Stomach (tissue), 19 donors: ENCODE measurements at places on chromosomes 2 and 18. TPM values are rescaled to one million over a fixed set of nuclear protein-coding genes. Genes with fewer than 3 reads are reported as not detected.

DNA sequence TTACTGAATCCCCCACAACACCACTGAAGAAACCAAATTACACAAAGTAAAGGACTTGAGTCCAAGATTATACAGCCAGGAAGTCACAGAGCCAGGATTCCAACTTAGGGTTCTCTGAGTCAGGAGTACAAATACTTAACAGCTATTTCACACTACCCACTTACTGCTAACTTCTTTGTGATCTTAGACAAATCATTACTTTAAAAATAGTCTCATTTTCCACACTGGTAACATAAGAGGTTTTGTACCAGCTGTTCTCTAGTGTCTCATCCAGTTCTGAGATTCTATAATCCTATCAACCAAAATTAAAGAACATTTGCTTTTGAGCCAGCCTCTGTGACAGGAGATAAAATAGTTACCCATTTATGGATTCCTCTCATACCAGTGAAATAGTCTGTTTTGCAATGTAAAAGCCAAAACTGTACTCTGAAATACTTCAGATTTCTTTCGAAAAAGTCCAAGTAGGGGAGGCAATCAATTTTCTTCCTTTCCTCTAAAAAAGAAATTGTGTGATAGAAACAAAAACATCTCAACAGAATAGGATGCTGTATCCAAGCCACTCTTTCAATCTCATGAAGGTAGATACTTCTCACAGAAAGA lies 157.6 kb downstream of the LRATD1 start:
- DNase-seq = no peak
- H3K4me1 ChIP-seq = no peaks in the 10 kb centered on the region
- H3K27ac ChIP-seq = no peak overlapping the region

- no peaks in the 10 kb centered on the region for H3K36me3 ChIP-seq
- H3K4me1 ChIP-seq = no peaks in the 10 kb centered on the region
- no peaks in the 10 kb centered on the region for H3K27me3 ChIP-seq
- no peak for DNase-seq
These were observed 364.8 kb downstream of the TGIF1 start for GRCh38 chr18:3814816-3815215.

- no peak for DNase-seq
- no peak overlapping the region for H3K4me3 ChIP-seq
- H3K27me3 ChIP-seq = no peaks in the 10 kb centered on the region
- H3K36me3 ChIP-seq = no peaks in the 10 kb centered on the region
- H3K27ac ChIP-seq = no peak overlapping the region
These were observed 164.8 kb upstream of the DOCK10 start for GRCh38 chr2:225207043-225207442.

GRCh38 chr2:118056165-118056534 lies 32.1 kb upstream of the INSIG2 start:
- no peaks in the 10 kb centered on the region for H3K4me1 ChIP-seq
- H3K27me3 ChIP-seq = peaks cover 16% of the 10 kb centered on the region
- no peaks in the 10 kb centered on the region for H3K36me3 ChIP-seq
- no peak overlapping the region for H3K27ac ChIP-seq
- DNase-seq = no peak

- no peaks in the 10 kb centered on the region for H3K36me3 ChIP-seq
- no peak overlapping the region for H3K27ac ChIP-seq
- H3K4me3 ChIP-seq = no peak overlapping the region
- no peak for DNase-seq
- no peaks in the 10 kb centered on the region for H3K4me1 ChIP-seq
- no peaks in the 10 kb centered on the region for H3K27me3 ChIP-seq
These were observed 138.5 kb upstream of the DLX2 start for GRCh38 chr2:172241222-172241621.

GRCh38 chr2:214361116-214361515 lies 49.7 kb upstream of the VWC2L start:
- no peak overlapping the region for H3K27ac ChIP-seq
- no peaks in the 10 kb centered on the region for H3K36me3 ChIP-seq
- H3K27me3 ChIP-seq = no peaks in the 10 kb centered on the region
- H3K4me1 ChIP-seq = no peaks in the 10 kb centered on the region
- DNase-seq = no peak

DNA sequence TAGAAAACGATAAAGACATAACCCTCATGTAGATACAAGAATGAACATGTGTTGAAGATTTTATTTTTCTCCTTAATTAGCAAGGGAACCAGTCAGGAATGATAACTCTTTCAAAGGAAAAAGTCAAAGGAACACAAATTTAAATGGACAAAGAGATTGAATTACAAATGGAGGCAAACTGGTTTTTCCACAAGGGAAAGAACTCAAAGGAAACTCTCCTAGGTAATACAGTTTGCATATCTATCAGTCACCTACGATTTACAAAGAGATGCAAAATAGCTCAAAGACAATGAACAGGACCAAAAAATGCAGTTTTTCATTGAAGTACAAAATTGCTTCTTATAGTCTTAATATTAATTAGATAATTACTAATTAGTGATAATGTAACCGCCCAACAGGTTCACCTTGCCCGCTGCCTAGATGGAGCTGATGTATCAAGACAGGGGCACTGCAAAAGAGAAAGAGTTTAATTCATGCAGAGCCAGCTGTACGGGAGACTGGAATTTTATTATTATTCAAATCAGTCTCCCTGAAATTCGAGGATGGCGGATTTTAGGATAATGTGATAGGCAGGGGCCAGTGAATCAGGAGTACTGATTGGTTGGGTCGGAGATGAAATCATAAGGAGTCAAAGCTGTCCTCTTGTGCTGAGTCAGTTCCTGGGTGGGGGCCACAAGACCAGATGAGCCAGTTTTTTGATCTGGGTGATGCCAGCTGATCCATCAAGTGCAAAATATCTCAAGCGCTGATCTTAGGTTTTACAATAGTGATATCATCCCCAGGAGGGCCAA lies 151.0 kb downstream of the TMEM17 start:
- no peak overlapping the region for H3K27ac ChIP-seq
- DNase-seq = no peak
- H3K27me3 ChIP-seq = no peaks in the 10 kb centered on the region
- H3K4me3 ChIP-seq = no peak overlapping the region

DNA sequence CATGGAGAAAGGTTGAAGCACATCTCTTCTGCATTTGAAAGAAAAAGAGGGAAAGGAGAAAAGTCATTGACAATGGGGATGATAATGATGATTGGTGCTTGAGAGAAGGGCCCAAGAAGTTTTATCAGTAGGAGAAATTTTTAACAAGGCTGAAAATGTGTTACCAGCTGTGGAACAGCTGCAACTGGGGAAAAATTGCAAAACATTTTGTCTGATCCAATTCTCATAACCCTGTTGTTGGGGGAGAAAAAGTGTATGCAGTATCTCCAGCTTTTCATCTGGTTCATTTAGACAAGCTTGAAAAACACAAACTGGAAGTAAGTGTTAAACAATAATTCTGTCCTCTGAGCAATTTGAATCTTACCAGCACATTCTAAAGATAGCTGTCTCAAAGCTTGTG lies 92.7 kb downstream of the CSRNP3 start:
- H3K27ac ChIP-seq = peak overlapping the region; percentile 0
- no peaks in the 10 kb centered on the region for H3K27me3 ChIP-seq
- H3K4me1 ChIP-seq = no peaks in the 10 kb centered on the region
- DNase-seq = peak; percentile 27

DNA sequence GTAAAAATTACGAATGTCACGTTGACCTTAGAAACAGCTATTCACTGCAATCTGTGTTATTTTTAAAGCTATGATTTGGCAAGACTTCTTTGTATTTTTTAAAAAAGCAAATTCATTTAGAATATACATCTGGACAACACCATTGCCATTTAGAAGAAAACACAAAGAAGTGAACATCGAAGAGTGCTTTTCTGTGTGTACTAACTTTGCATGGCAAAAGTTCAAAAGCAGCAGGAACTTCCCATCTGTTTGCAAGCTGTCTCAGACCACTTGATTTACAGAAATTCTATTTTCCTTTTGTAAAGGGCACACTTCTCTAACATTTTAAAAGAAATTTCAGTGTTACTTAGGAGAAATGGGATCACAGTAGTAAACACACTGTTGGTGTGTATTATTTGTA lies 145.9 kb downstream of the CALCRL start:
- DNase-seq = no peak
- peaks cover 9% of the 10 kb centered on the region for H3K4me1 ChIP-seq
- no peaks in the 10 kb centered on the region for H3K27me3 ChIP-seq
- H3K4me3 ChIP-seq = no peak overlapping the region

TUBA3D gene
- not detected for total RNA-seq

SLC4A5 gene
- 4.0 TPM for total RNA-seq

CRYGC gene
- not detected for total RNA-seq
